Fibroblast of skin of back (primary cell): ENCODE measurements at places on chromosomes 5 and 9.
A peak's percentile ranks its signal among the peaks of the same experiment; 100 is the strongest.

GRCh38 chr5:56631719-56632118 is 183.6 kb upstream of the MAP3K1 start:
- no peak for DNase-seq

GRCh38 chr9:94157050-94157801 is 73.0 kb downstream of the PTPDC1 start:
- DNase-seq, result peak; percentile 74

- DNase-seq, result no peak
These were observed 1.2 kb downstream of the ZNF608 start for GRCh38 chr5:124745007-124745927.

DNA sequence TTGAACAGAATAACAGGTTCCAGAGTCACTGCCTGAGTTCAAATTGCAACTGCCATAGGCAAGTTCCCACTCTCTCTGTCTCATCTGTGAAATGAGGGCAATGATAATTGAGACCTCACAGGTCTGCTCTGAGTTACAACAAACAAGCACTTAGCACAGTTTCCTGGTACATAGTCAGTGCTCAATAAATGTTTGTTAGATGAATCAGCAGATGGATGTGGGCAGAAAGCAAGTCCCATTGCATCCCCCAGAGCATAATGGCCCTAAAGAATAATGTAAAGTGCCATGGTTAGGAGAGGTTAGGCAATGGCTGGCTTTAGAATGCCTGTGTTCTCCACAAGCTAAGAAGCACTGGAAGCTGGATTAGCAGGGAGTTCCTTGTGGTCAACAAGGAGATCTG is 136.5 kb upstream of the LARP1 start:
- no peak for DNase-seq

GRCh38 chr5:95746722-95747679 is 15.9 kb downstream of the RHOBTB3 start:
- DNase-seq, result peak; percentile 46

DNA sequence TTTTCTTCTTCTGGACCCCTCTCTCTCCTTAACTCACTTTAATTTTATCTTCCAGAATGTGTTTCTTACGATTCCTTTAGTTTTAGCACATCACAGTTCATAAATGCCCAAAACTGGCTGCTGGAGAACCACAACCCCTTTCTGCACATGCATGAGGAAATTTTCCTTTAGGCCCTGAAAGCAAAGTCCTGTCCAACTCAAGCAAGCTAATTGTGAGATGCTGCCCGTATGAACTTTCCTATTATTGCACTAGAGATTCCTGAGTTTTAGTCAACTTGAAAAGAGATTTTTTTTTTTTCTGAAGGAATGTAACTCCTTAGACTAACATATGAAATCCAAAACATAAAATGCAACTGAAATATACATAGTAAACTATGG is 52.1 kb upstream of the DAB2 start:
- DNase-seq, result peak; percentile 50

DNA sequence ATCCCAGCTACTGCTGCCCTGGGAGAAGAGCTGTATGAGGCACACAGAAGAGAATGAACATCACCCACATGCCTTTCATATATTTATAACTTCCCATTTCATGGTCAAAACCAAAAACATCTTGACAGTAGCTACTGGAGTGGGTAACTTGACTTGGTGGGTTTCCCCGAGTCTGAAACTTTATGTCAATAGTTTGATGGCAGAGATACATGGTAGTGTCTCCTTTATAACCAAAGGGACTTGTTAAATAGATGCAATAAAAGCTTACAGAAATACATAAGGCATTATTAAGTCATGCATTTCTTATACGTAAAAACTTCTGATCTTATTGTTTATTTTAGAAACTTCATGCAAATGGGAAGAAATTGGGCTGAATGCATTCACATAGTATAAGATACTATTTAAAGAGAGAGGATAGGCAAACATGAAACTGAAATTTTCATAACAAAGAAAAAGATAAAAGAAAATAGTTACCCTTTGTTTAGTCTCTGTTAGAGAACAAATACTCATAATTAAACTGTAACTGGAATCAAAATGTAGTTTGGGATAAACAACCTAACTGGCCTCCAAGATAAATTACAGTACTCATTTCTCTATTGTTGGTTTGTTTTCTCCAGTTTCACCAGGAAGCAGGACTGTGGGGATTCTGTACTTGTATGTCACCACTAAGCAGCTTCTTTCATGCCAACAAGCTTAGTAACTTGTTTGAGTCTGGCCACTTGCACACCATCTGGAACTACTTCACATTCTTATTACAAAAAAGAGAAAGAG is 459.3 kb upstream of the MEF2C start:
- DNase-seq, result peak; percentile 90

DNA sequence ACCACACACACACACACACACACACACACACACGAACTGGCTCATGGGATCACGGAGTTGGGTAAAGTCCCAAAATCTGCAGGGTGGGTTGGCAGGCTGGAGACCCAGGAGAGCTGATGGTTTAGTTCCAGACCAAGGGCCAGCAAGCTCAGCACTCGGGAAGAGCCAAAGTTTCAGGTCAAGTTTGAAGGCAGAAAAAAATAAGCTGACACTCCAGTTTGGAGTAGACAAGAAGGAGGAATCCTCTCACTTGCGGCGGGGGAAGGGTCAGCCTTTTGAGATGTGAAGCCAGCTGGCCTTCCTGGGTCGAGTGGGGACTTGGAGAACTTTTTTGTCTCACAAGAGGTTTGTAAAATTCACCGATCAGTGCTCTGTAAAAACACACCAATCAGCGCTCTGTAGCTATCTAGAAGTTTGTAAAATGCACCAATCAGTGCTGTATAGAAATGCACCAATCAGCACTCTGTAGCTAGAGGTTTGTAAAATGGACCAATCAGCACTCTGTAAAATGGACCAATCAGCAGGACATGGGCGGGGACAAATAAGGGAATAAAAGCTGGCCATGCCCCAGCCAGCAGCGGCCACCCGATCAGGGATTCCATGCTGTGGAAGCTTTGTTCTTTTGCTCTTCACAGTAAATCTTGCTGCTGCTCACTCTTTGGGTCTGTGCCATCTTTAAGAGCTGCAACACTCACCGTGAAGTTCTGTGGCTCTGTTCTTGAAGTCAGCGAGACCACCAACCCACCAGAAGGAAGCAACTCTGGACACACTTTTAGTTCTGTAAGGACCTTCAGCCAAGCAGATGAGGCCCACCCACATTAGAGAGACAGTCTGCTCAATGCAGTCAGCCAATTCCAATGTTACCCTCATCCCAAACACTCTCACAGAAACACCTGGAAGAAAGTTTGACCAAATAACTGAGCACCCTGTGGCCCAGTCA is 37.8 kb upstream of the UNC5A start:
- no peak for DNase-seq

DNA sequence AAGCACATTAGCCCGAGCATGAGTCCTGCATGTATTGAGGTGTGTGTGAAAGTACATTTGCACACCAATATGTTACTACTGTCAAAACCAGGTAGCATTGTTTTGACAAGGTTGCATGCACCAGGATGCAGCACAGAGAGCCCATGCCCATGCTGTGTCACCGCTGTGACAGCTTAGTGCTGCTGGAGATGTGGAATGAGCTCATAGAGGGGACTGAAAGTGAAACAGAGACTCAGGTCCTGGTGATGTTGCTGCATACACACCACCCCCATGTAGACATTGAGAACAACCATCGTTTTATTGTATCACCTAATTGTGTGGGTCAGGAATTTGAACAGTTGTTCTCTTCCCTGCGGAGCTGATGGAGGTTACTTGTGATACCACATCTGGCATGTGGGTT is 53.0 kb downstream of the GADD45G start:
- no peak for DNase-seq

DNA sequence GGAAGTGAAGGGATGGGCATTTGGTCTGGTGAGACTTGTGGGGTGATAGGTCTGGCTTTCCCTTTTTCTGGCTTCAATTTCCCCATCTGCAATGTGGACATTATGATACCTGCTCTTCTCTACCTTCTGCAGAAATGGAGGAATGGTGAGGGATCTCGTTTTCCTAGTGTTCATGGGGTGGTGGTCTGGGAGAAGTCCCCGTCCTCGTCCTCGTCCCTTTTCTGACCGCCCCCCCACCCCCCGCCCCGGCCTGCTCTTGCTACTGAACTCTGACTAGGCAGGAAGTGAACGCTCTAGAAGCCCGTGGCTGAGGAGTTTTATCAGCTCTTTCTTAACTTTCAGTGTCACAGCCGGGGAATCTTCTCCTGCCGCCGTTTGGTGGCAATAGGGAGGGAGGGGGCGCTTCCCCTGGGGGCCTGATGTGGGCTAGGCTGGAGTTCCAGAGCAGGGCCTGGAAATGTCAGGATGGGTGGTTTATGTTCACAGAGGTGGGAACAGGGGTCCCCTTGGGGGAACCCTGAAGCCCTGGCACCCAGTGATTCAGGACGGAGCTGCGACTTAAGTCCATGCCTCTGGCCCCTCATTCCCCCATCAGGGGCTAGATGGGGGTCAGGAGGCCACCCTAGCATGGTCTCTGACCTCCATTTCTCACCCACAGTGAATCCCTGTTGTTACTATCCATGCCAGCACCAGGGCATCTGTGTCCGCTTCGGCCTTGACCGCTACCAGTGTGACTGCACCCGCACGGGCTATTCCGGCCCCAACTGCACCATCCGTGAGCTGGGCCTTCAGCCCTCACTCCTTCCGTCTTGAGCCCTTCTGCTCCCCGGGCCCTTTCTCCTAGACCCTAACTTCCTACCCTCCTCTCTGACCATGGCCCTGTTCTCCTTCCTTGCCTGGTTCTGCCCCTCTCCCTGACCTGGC is 6.7 kb downstream of the PTGS1 start:
- no peak for DNase-seq

GRCh38 chr5:17302106-17302505 is 84.7 kb downstream of the BASP1 start:
- peak; percentile 38 for DNase-seq

GRCh38 chr5:100900796-100901781 is 2.0 kb downstream of the ST8SIA4 start:
- peak; percentile 54 for DNase-seq

GRCh38 chr9:114242837-114243236 is 80.1 kb upstream of the ORM1 start:
- no peak for DNase-seq

GRCh38 chr9:77935974-77936373 is 95.6 kb downstream of the GNAQ start:
- DNase-seq, result no peak

- no peak for DNase-seq
These were observed 21.8 kb downstream of the MTMR12 start for GRCh38 chr5:32290922-32291321.

GRCh38 chr5:54344653-54345052 is 34.3 kb upstream of the ARL15 start:
- DNase-seq, result no peak

DNA sequence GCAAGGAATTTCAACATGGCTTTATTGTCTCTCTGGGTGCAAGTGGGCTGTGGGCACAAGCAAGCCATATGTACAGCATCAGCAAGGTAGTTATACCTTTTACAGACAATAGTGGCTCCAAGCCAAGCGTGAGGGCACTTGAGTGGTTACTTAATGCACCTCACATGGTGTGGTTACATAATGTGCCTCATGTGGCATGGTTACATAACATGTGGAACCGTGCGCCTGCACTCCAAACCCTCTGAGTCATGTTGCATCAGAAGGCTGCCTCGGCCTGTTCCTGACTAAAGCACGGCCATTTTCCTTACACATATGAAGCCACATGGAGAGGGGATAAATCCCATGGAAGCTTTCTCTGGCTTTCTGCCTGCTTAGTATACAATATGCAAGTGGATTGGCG is 150.9 kb downstream of the OSTF1 start:
- DNase-seq, result peak; percentile 11

- peak; percentile 45 for DNase-seq
These were observed 567 bp upstream of the SPIN1 start for GRCh38 chr9:88387552-88388202.

- DNase-seq, result no peak
These were observed 75.2 kb upstream of the GALNT10 start for GRCh38 chr5:154115291-154115690.

DNA sequence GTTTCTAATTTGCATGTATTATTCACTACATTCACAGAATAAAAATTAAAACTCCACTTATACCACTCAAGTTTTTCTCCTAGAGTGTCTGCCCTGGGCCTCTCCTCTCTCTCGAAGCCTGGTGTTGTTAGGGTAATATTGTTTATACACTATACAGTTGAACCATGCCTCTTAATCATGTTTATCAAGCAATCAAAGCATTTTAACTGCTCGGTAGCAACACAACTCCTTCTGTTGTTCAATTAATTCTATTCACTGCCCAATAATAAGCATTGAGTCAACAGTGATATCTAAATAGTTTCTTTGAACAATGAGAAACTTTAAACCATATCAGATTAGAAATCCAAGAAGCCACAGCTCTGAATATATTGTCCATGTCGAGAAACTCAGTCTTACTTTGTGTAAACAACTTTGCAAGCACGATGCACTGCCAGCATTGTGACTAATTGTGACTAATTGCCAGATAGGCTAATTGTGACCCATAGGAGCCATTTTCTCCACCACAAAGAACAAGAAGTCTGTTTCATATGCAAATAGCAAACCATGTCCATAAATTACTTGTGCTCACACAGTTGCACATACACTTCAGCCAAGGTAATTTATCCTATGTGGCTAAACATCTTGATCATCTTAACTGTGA is at the start of gene DNAH5:
Gene DNAH5 (minus strand): TSS at position 129 of the 640 bp plus-strand sequence. CDS start 250 bp downstream, outside the sequence.
- no peak for DNase-seq
